ENCODE measurements at places on chromosomes 4 and X.

DNA sequence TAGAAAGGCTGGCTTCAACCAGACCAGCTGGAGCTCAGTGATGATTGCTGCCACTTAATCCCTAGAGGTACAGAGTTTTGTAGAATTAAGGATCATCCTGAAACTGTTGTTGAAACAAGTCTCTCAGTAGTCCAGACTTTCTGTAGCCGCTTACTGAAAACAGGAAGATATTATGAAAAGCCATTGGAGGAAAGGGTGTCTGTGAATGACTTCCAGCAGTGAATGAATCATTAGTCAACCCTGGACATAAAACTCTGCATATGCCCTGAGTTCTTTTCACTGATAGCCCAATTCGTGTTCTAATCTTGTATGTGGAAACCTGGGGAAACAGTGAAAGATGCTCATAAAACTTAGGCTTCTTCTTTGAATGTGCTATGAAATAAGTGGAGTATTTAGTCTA lies 14.8 kb downstream of the HOPX start:
- no peak for DNase-seq

DNA sequence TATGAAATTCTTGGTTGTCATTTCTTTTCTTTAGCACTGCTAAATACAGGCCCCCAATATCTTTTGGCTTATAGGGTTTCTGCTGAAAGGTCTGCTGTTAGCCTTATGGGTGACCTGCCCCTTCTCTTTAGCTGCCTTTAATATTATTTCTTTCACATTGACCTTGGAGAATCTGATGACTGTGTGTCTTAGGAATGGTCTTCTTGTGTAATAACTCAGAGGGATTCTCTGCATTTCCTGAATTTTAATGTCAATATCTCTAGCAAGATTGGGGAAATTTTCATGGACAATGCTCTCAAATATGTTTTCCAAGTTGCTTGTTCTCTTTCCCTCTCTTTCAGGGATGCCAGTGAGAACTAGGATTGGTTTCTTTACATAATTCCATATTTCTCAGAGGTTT lies 292.4 kb downstream of the SLC7A11 start:
- no peak for DNase-seq

- DNase-seq, result no peak
Observed at GRCh38 chrX:154542723-154543424, 3.8 kb downstream of the G6PD start.

- no peak for DNase-seq
Observed at GRCh38 chrX:41923978-41924683, 777 bp upstream of the CASK start.

GRCh38 chr4:94208918-94209317 lies 1.3 kb downstream of the SMARCAD1 start:
- no peak for DNase-seq

DNA sequence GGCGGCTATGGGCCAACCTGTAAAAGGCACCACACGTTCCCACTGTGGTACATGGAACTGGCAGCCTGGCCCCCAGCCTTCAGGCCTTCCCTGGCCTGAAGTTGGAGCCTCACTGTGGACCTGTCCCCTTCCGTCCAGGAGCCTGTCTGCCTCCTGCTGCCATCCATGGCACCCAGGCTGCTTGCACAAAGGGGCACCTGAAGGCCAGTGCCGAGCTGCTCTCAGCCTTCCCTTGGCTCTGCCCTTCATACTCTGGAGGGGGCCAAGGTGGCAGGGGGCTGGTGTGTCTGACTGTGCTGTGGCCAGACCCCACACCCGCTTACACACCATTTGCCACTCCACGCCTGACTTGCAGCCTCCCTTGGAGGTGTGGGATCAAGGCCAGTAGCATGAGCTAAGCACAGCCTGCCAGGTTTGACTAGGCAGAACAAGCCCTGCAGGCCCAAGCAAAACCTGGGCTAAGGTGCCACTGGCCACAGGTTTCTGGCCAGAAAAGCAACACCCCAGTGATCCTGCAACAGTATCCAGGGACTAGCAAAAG lies 17.3 kb upstream of the GIMD1 start:
- DNase-seq, result no peak

GRCh38 chr4:184143770-184144564 lies 73.7 kb downstream of the ENPP6 start:
- no peak for DNase-seq

- no peak for DNase-seq
Observed at GRCh38 chrX:132751063-132751690, 207.3 kb downstream of the HS6ST2 start.

- no peak for DNase-seq
Observed at GRCh38 chrX:54560411-54560810, 30.4 kb downstream of the GNL3L start.

- DNase-seq, result no peak
Observed at GRCh38 chr4:33882246-33882990, 2361.9 kb downstream of the ARAP2 start.

GRCh38 chr4:142781114-142781513 lies 65.0 kb downstream of the INPP4B start:
- no peak for DNase-seq
